ENCODE measurements at places on chromosomes 6 and 20.
A peak's percentile ranks its signal among the peaks of the same experiment; 100 is the strongest.

DNA sequence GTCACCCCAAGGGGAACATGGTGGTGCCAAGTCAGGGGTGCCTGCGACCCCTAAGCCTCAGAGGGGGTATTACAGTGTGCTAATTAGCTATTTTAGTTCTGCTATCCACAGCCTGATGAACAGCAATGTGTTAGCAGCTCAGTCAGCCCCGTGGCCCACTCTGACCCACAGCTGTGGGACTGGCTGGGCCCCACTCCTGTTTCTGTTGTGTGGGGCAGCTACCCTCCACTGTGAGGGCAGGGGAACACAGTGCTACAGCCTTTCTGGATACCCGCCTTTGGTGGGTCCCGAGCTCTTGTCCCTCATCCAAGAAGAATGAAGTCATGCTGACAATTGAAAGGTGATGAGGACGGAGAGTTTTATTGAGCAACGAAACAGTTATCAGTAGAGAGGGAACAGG lies 152.5 kb upstream of the GGTLC1 start:
- no peak for DNase-seq

DNA sequence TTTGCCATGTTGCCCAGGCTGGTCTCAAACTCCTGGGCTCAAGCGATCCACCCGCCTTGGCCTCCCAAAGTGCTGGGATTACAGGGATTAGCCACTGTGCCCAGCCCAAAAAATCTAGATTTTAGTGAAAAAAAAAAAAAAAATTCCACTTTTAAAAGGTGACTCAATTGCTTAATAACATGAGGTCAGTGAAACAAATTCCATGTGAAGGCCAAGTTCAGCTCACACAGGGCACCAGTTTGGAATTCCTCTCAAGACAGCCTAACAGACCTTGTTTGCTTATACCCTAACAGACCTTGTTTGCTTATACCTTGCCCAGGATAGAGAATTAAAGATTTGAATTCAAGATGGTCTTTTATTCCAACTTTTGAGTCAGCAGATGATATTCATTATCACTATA lies 5.1 kb downstream of the RRBP1 start:
- no peak for DNase-seq

DNA sequence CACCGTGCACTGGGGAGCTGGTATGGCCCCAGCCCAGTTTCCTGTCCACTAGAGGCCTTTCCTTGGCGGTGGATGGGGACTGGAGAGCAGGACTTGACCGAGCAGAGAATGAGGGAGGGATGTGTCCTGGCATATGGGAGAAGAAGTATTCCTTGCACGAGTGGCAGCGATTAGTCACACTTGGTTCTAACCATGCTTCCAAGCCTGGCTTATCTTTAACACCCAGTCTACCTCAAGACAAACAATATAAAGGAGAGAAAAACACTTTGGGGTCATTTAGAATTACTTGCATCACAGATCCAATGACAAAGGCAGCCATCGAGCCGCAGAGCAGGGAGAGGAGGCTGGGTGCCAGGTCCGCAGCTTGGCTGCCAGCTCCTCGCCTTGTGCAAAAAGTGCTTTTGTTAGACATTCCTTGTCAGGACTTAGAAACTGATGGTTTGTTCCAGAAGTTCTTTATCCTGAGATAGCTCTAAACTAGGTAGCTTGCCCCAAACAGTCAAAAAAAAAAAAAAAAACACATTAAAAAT lies 214.9 kb upstream of the GMDS start:
- DNase-seq, result no peak

GRCh38 chr6:9810286-9810685 lies 604.6 kb downstream of the TFAP2A start:
- no peak for DNase-seq

DNA sequence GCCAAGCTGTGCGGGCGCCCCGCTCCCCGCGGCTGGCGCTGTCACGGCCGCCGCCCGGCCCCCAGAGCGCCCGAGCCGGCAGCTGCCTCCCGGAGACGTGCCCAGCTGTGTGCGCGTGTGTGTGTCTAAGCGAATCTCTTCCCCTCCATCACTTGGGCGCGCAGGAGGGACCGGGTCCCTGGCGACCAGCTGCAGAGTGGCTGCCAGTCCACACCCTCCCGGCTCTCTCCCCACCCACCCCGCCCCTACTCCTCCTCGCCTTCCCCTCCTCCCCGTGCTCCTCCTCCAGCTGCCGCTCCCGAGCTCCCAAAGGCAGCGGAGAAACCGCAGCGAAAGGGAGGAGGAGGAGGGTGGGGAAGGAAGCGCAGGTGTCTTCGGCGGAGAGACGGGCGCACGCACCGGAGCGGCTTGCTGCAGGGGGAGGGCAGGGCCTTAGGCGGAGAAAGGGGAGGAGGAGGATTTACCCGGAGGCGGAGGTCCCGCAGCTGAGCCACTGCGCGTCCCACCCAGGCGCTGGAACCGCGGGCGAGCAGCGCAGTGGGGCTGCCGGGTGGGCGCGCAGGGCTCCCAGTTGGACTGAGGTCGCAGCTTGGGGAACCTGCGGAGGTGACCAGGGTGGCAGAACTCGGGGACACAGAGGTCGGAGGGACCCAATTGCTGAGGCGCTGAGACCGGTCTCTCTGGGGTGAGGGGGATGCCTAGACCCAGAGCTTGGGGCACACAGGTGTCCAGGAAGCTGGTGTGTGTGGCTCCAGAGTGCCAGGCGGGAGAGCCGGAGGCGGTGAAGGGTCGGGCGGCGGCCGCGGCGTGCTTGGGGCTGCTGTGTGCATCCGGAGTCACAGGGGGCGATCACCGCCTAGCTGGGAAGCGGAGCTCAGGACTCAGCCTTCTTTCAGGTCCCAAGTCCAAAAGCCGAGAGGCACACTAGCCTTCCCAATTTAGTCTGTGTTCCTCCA lies at the start of gene HS3ST5:
HS3ST5 (minus strand) TSS at position 198 of the 956 bp plus-strand sequence. CDS start 280,178 bp downstream, outside the sequence.
- peak; percentile 34 for DNase-seq

DNA sequence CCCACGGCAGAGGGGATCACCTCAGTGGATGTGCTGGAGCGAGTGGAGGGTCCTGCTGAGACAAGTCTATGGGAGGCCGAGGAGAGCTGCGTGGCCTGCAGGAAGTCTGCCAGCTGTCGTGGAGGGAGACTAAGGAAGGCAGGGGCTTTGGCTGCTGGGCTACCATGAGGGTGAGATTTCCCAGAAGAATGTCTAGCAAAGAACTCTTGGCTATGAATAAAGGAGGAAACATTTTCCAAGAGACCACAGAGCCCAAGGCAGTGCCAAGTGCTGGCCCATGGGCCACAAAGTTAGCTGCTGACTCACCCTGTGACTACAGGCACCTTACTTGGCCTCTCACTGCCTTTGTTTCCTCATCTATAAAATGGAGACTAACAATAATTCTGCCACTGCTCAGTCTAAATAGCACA lies 73.4 kb downstream of the PRDM1 start:
- peak; percentile 95 for DNase-seq

DNA sequence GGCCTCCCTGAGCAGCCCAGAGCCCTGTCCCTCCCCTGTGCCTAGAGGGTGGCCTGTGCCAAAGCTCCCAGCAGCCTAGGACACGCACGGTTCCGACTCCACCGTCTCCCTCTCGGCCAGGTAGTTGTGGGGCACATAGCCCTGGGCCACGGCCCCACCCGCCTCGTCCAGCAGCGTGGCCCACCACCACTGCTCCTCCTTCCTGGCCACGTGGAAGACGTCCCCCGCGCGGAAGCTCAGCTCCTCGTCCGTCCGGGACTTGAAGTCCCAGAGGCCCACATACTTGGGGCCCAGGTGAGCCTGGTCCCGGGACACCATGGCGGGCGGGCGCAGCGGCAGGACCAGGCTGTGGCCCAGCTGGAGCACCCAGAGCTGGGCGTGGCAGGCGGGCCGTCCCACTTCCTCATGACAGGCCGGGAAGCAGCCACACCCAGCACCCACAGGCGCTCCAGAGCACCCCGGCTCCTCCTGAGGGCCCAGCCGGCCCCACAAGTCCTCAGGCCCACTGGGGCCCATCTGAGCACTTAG lies at the start of gene PTK6:
PTK6 (minus strand) TSS at position 380 of the 528 bp plus-strand sequence; CDS start at position 318, 62 bp downstream.
- DNase-seq, result no peak

GRCh38 chr20:46139266-46139889 lies 21.3 kb downstream of the CD40 start:
- no peak for DNase-seq

- DNase-seq, result no peak
Observed at GRCh38 chr6:83314693-83315092, 116.2 kb downstream of the ME1 start.

GRCh38 chr6:3412779-3413500 lies 43.9 kb downstream of the SLC22A23 start:
- no peak for DNase-seq

GRCh38 chr20:35179292-35180212 lies 7.7 kb downstream of the PROCR start:
- no peak for DNase-seq

DNA sequence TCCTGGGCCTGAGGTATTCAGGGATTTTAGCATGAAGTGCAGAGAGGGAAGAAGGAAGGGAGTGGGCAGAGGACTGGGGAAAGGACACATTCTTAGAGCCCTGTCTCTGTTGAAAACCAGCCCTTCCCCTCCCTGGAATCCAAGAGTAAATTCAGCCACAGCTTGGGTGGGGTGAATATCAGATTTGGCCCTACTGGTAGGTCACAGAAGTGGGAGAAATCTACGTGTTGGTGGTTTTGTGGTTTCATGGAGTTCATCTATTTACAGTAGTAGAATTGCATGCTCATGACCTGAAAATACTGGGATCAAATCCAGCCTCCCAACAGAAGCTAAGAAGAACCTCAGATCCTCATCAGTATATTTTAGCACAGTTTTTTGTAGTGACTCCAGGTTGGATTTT lies 404.4 kb downstream of the BMP2 start:
- no peak for DNase-seq

Data from AG08395 (cell line).